Uterus (tissue), 4 donors: ENCODE measurements at places on chromosomes 5 and 9. TPM values are rescaled to one million over a fixed set of nuclear protein-coding genes. Genes with fewer than 3 reads are reported as not detected.

ADAMTS19 gene
- total RNA-seq: 25.4 TPM

MCC gene
- total RNA-seq: 90.7 TPM

ADGRD2 gene
- total RNA-seq: not detected

TBC1D9B gene
- total RNA-seq: 2,513 TPM

C5orf58 gene
- not detected for total RNA-seq

CYLC2 gene
- total RNA-seq: not detected
